ENCODE measurements at places on chromosomes 2 and 18. TPM values are rescaled to one million over a fixed set of nuclear protein-coding genes. Genes with fewer than 3 reads are reported as not detected.

Gene VPS54
- total RNA-seq, result 24.4 TPM

DNA sequence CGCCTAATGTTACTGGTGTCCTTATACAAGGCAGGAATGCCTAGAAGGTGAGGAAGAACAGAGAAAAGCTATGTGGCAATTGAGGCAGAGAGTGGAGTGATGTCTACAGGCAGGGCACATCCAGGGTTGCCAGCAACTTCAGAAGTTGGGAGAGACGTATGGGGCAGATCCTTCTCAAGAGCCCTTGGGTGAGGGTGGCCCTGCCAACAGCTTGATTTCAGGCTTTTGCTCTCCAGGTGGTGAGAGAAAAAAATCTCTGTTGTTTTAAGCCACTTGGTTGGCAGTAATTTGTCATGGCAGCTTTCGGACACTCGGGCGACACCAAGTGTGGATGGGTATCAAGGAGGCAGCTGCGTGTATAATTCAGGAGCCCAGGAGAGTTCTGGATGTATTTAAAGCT is 217.4 kb upstream of the SMIM21 start:
- no peak for DNase-seq
- H3K4me1 ChIP-seq, result no peaks in the 10 kb centered on the region

- no peaks in the 10 kb centered on the region for H3K27me3 ChIP-seq
- no peak overlapping the region for H3K4me3 ChIP-seq
- no peak for DNase-seq
- peaks cover 4% of the 10 kb centered on the region for H3K4me1 ChIP-seq
Observed at GRCh38 chr2:216516730-216517350, 18.2 kb downstream of the RPL37A start.

Gene C2orf68
- total RNA-seq, result 22.8 TPM

Gene PSTPIP2
- total RNA-seq, result 12.6 TPM

- H3K27me3 ChIP-seq, result no peaks in the 10 kb centered on the region
- DNase-seq, result no peak
- H3K36me3 ChIP-seq, result no peaks in the 10 kb centered on the region
Observed at GRCh38 chr2:1910021-1910420, 165.7 kb upstream of the PXDN start.

DNA sequence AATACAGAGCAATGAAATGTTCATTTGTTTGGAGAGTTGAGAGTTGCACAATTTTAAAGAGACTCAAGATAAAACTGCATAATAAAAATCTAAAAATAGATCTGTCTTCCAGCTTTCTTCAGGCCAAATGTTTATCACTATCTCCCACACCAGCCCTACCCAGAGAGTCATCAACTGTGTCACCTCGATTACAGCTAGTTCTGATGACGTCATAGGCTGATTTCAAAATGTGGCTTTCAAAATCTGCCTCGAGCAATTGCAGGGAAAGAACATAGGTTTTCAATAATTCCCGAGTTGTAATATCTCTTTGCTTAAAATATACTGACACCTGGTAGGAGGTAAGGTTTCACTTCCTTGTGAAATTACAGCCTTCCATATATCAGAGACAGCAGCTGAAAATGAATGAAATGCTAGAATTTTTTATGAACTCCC is 677.6 kb upstream of the ID2 start:
- no peak overlapping the region for H3K4me3 ChIP-seq
- no peaks in the 10 kb centered on the region for H3K4me1 ChIP-seq
- H3K27ac ChIP-seq, result no peak overlapping the region
- no peaks in the 10 kb centered on the region for H3K36me3 ChIP-seq

Gene SCG2
- total RNA-seq, result 6.0 TPM

- no peaks in the 10 kb centered on the region for H3K27me3 ChIP-seq
- H3K4me3 ChIP-seq, result no peak overlapping the region
- H3K27ac ChIP-seq, result no peak overlapping the region
- DNase-seq, result no peak
- H3K36me3 ChIP-seq, result no peaks in the 10 kb centered on the region
Observed at GRCh38 chr2:33002863-33003262, 56.1 kb downstream of the LTBP1 start.

Gene RNF152
- total RNA-seq, result 24.9 TPM

DNA sequence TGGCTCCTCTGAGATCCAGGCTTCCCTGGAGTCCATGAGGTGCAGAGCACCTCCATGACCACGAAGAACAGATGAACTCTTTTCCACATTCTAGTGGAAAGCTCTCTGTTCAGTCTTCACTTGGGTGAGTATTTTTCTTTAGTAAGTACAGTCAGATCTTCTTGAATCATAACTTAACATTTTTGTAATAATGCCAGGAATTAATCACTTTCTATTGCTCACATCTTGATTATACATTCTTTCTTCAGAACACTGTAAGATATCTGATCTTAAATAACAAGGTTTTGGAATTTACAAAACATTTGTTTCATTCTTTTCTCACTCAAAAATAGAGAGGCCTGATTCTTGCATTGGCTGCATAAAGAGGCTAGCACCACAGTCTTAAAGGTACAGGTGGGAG is 45.4 kb upstream of the RND3 start:
- no peaks in the 10 kb centered on the region for H3K36me3 ChIP-seq
- no peak overlapping the region for H3K4me3 ChIP-seq
- H3K27me3 ChIP-seq, result no peaks in the 10 kb centered on the region
- DNase-seq, result no peak
- no peak overlapping the region for H3K27ac ChIP-seq
- no peaks in the 10 kb centered on the region for H3K4me1 ChIP-seq

DNA sequence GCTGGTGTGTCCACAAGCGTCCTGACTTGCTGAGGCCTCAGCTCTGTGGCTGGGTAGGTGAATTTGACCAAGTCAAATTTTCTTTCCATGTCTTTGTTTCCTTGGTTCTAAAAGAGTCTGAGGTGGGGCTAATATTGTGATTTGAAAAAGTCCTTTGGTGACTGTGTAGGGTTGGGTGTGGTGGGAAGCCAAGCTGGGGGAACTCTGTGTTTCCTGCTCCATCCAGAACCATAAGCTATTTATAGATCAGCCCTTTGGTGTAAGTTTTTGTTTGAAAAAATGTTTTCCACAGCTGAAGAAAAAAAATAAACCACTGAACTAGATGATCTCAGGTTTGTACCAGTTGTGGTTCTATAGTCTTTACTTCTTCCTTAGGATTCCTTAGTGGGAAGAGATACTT is 462.7 kb downstream of the TGIF1 start:
- peaks cover 3% of the 10 kb centered on the region for H3K4me1 ChIP-seq
- no peak overlapping the region for H3K27ac ChIP-seq
- H3K4me3 ChIP-seq, result no peak overlapping the region
- DNase-seq, result no peak
- no peaks in the 10 kb centered on the region for H3K36me3 ChIP-seq

GRCh38 chr2:98530114-98530513 is 78.2 kb downstream of the COA5 start:
- no peaks in the 10 kb centered on the region for H3K4me1 ChIP-seq
- no peak for DNase-seq
- no peak overlapping the region for H3K4me3 ChIP-seq
- H3K36me3 ChIP-seq, result peaks cover 2% of the 10 kb centered on the region
- H3K27ac ChIP-seq, result no peak overlapping the region
- no peaks in the 10 kb centered on the region for H3K27me3 ChIP-seq

Gene TANC1
- total RNA-seq, result 58.3 TPM

DNA sequence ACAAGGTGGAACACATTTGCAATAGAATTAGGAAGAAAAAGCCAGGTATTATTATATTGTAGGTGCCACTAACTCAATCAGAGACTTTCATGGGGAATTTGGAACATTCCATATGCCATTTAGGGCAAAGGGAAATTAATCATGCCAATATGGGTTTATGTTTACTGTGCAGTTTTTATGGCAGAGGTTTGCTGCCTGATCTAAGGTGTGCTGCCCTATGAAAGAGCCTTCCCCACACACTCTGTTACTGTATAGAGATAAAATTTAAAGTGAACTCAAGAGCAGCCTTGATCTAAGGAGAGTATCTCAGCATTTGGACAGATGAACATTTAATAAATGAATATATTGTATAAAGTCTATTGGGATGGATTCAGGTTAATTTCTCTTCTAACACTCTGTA is 771.6 kb downstream of the CNTNAP5 start:
- no peak overlapping the region for H3K4me3 ChIP-seq
- no peak for DNase-seq
- no peaks in the 10 kb centered on the region for H3K4me1 ChIP-seq
- H3K36me3 ChIP-seq, result no peaks in the 10 kb centered on the region
- H3K27ac ChIP-seq, result no peak overlapping the region

Data from aorta (tissue), 5 donors.